ENCODE measurements at places on chromosomes 11 and 22.

- no peak for DNase-seq
Observed at GRCh38 chr22:42366806-42367581, 65.2 kb downstream of the NFAM1 start.

- no peak for DNase-seq
Observed at GRCh38 chr11:2459016-2459725, 14.4 kb downstream of the KCNQ1 start.

- DNase-seq = no peak
Observed at GRCh38 chr11:3723014-3723708, 52.0 kb upstream of the CHRNA10 start.

DNA sequence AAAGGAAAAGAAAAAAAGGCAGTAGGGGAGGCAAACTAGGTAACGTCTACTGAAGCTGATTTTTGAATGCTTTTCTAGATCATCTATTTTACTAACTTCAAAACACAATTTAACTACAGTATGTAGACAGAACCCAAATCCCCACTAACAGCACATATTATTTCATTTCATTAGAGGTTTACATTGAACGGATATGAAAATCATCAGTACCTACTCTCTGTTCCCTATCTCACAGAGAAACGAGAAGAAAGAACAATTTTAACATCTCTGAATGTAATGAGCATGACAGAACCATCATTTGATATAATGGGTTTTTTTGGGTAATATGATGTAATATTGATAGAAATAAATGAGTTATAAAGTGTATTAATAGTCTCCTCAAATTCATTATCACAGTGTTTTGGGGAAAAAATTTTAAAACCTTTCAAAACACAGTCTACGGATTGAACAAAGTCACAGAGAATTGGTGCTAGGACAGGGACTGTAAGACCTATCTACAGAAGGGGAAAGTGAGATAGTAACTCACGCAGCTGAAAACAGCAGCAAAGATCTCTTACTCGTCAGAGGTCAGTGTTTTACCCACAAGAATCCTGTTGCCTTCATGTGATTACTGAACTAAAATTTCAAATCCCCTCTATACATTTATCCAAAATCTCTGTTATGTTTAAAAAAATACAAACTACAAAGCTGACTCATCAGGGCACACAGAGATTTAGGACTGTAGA is 77.3 kb downstream of the ZBTB44 start:
- no peak for DNase-seq

- no peak for DNase-seq
Observed at GRCh38 chr11:32497951-32498350, 62.6 kb upstream of the WT1 start.

- no peak for DNase-seq
Observed at GRCh38 chr11:113568566-113568965, 93.4 kb upstream of the DRD2 start.

GRCh38 chr22:44335903-44336803 is 23.4 kb upstream of the SHISAL1 start:
- DNase-seq = no peak

Measured in stimulated activated CD8-positive, alpha-beta memory T cell treated with anti-CD3 and anti-CD28 coated beads, Interleukin-15, amount 100 ng/mL, for 4 hours (primary cell).